ENCODE measurements at places on chromosomes 5 and 9.

DNA sequence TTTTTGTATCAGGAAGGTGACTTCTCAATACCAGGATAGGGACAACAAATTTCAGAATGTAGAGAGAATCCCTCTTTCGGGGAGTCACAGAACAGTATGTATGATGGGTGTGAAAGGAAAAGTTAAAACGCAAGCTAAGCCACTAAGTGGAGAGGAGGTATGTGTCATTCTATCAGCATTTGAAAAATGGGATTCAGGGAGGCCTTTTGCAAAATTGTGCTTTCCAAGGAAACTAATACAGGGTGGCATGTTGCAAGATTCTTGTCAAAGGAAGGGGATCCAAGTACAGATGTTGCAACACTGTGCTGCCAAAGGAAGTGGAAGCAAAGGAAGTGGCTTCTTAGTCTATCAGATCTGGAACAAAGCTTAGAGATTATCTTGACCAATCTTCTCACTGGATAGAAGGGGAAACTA is 12.6 kb upstream of the TNIP1 start:
- DNase-seq, result no peak

- no peak for DNase-seq
Measured at GRCh38 chr5:170257370-170257769, 24.6 kb downstream of the C5orf58 start.

DNA sequence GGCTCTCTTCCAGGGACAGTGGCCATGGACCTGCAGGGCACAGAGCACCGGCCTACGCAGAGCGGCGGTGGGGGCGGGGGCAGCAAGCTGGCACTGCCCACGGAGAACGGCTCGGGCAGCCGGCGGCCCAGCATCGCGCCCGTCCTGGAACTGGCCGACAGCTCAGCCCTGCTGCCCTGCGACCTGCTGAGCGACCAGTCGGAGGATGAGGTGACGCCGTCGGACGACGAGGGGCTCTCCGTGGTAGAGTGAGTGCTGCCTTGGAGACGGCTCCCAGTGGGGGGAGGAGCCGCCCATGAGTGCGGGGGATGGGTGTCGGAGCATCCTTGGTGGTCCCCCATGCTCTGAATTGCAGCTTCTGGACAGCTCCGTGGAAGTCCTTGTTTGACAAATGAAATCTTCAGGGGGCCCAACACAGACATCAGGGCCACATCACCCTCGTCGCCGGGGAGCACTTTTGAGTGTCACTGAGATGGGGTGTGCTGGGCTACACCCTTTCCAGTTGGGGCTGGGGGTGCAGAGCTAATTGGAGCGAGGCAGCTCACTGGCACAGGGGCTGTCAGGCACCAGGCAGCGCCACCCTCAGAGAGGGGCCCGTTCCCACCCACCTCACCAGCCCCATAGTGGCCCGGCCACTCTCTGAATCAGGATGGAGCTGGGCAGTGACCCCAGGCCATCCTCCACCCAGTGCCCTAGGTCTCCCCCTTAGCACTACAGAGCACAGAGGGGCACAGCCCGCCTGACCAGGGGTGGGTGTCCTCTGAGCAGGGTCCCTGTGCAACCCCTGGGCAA is 70.9 kb downstream of the KCNT1 start:
- no peak for DNase-seq

DNA sequence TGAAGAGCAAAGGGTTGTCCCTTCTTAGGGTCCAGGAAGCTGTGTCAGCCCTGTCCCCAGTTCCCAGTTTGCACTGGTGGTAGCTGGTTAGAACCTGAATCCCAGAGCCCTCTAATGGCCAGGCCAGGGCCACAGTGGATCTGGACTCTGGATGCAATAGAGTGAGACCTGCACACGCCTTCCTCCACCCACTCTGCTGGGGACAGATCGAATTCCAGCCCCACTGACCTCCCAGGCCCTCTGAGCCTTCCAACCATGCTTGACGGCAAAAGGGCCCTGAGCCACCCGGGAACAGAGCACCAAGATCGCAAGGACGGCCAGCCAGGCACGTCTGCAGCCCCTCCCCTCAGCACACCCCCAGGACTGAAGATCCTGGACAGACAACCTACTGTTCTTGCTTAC is 23.7 kb downstream of the NAIF1 start:
- no peak for DNase-seq

GRCh38 chr5:6088706-6089105 is 289.6 kb downstream of the MED10 start:
- DNase-seq, result no peak

DNA sequence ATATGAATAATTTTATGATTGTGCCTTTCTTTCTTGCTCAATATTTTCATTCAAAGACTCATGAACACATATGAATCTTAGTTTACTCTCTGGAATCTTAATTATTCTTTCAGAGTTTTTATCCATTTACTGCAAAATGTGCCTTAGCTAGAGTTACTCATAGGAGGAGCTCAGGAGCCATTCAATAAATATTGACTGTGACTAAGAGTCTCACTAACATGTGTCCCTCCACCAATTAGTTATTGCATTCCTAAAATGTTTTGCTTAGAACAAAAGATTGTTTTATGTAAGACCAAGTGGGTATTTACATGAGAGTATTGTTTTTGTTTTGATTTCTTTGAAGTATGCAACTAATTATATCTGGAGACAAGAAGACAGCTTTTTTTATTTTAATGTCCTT is 218.4 kb upstream of the MAST4 start:
- DNase-seq, result peak; percentile 25
